KBM-7 (cell line): ENCODE measurements at places on chromosomes 13 and 19.

DNA sequence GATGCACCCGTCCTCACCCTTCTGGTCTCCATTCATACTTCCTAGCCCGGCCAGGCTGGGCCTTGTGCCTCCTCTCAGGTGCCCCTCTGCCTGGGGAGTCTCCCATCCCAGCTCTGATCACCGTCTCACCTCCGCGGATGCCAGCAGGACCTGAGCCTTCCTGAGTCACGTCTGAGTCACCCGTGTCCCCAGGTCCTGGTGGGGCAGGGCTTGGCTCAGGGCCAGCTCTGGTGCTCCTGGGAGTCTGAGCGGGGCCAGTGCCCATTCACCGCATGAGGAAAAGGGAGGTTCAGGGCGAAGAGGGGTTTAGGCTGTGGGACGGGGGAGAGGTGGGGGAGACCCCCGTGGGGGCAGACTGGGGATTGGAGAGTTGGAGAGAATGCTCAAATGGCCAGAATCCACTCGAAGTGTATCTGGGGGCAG lies 593 bp downstream of the ATP8B3 start:
- no peak for DNase-seq

DNA sequence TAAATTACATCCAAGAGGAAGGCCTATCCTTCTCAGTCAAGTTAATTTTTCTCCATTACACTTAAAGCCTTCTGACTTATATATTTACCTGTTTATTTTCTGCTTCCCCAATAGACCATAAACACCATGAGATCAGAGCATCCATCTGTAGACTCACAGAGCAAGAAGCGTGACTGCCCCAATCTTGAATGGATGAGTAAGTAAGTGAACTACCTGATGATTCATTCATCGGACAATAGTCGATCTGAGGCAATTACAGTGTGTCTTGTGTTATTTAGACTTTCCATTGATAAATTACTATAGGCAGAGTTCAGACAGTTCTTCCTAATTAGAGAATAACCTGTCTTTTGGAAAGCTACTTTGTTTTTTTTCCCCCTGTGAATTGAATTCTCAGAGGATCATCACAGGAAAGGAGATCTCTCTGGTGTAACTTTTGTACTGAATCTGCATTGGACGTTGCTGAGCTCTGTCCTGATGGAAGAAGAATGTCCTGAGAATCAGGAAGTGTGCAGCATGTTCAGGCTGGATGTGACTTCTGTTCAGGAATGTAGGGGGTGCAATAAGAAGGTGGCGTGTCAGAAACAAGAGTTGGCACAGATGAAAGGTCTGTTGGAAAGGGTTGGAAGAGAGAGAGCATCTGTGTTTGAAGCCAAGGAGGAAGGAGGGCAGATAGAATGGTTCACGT lies 367.0 kb downstream of the NALCN start:
- DNase-seq: no peak

- DNase-seq: no peak
Observed at GRCh38 chr19:55795021-55795420, 26.1 kb downstream of the RFPL4AL1 start.

GRCh38 chr13:75312884-75313520 lies 169.0 kb downstream of the TBC1D4 start:
- no peak for DNase-seq

- DNase-seq: no peak
Observed at GRCh38 chr13:79297128-79297527, 108.9 kb downstream of the RBM26 start.

DNA sequence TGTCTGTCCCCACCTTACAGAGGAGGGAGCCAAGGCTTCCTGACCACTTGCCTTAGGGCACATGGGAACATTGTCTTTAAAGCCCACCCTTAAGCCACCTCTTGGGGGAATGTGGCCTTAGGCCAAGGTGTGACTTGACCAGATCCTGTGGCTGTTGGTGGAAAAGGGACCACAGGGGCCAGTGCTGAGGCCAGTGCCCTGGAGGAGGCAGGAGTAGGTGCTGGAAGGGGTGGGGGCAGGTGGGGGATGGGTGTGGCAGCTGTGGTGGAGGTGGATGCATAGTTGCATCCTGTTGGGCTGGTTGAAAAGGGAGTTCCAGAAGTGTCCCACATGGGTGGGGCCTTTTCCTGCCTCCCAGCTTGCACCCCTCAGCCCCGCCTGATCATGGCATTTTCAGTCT lies 44.8 kb downstream of the DNM2 start:
- no peak for DNase-seq

- DNase-seq: no peak
Observed at GRCh38 chr13:111905609-111905945, 161.4 kb upstream of the SOX1 start.

- no peak for DNase-seq
Observed at GRCh38 chr19:2334986-2335846, 6.7 kb downstream of the SPPL2B start.

DNA sequence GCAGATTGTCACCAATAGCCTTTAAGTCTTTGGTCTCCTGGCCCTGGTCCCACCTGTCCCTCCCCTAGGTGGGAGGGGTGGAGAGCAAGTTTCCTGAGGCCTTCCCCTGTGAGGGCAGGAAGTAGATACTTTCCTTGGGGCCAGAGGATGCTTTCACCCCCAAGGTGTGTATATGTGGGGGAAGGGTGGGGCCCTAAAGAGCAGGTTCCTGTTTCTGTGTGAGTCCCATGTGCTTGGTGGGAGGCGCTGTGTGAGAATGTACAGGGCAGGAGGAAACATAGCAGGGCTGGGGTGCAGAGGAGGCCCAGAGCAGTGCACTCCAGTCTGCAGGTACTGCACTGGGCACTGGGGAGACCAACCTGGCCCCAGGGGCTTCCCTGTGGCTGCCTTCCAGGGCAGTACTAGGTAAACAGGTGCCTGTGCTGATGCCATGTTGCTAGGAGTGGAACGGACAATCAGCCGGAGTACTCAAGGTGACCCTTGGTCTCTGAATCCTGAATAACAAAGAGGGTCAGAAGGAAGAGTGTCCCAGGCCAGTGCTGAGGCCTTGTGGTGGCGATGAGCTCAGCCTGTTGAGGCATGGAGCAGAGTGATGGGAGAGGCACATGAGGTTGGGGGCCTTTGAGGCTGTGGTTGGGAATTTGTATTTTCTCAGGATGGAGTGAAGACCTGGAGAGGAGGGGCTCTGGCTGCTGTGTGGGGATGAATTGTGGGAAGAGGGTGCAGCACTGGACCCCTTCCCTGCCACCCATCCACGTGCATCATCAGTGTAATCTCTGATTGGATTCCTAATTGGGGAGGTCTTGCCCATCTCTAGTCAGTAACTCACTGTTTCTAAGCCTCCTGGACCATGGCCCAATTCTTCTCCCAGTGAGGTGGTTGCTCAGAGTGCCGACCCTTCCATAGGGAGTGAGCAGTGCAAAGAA lies 5.1 kb downstream of the EGLN2 start:
- peak; percentile 64 for DNase-seq

- DNase-seq: no peak
Observed at GRCh38 chr13:21008026-21008425, 53.4 kb downstream of the LATS2 start.

DNA sequence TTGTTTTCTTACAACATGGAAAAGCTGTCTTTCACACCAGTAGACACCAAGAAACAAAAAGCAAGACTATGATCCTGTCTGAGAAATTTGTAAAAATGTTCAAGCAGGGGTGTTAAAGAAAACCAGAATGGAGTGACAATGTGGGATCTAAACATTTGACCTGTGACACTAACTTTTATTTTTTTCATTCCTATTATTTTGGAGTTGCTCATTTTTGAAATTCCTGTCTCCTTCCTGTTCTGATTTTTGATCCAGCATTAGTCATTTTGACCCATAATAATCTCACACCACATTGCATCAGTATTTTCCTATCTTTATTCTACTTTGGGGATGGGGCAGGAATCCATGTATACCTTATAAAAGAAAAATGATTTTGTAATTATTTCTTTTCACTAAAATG lies 164.2 kb downstream of the DLEU7 start:
- no peak for DNase-seq

- DNase-seq: no peak
Observed at GRCh38 chr19:18506101-18506930, 15.6 kb downstream of the ELL start.

DNA sequence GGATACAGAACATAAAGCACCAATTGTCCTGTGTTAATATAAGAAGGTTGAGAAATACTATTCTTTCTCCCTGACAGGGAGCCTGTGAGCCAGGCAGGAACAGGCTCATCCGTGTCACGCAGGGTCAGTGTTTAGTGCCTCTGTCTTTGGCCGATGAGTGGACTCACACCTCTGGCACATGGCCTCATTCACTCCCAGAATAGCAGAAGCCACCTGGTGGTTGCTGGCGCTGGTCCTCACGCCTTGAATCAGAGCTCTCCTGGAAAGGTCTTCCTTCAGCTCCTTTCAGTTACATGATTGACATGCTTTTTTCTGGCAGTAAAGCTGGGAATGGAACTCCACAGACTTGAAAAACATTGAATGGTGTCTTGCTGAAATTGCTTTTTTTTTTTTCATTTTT lies 28.1 kb upstream of the SIAH3 start:
- no peak for DNase-seq

- DNase-seq: no peak
Observed at GRCh38 chr19:35714601-35715354, 3.0 kb upstream of the KMT2B start.

GRCh38 chr19:19120308-19121231 lies 17.7 kb downstream of the TMEM161A start:
- DNase-seq: peak; percentile 43

DNA sequence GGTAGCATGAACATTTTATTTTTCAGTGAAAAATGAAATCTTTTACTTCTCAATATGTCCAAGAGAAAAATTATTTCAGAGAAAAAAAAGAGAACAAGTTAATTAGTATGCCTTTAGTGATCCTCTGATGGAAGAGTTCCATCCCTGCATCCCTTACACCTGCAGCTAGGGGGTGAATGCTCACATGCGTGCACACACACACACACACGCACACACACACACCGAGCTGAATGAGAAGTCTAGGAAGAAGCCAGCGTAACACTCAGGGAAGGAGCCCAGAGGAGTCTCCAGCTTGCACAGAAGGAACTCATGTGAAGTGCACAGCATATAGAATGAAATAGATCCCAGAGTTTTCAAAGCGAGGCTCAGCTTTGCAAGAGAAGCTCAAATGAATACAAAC lies 510.5 kb downstream of the IRS2 start:
- no peak for DNase-seq

GRCh38 chr13:111791131-111791530 lies 275.8 kb upstream of the SOX1 start:
- DNase-seq: no peak

DNA sequence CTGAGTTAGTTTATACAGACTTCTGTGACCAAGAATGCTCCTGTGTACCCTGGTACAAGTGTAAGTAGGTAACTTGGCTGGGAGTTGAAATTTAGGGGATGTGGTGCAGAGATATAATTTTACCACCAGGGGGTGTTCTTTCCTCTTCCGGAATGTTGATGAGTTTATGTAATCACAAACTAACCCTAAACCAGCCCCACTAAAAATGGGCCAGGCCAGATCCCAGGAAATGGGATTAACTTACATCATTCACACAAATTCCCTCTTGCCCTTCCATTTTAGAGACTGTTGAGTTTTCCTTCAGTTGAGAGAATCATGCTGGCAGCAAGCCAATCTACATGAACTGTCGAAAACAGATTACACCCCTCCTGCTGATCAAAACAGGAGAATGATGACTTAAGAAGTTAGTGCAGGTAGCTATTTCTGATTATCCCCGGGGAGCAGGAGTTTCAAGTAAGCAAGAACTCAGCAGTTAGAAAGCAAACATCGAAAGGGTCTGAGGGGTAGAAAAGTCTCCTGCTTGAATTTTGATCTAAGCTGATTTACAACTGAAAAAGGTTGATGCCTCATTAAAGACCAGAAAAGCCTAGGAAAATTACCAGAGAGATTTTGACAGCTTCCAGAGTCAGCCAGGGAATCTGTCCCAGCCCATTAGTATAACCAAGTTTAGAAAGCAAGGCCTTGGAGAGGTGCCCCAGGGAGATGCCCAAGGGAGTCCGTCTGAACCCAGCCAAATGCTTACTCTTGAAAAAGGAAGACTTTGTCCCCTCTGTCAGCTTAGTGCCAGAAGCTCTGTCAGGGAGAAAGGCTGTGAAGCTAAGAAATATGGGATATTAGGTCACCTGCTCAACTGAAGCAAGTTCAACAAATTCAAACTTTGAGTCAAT lies 32.3 kb upstream of the MED4 start:
- DNase-seq: peak; percentile 83

DNA sequence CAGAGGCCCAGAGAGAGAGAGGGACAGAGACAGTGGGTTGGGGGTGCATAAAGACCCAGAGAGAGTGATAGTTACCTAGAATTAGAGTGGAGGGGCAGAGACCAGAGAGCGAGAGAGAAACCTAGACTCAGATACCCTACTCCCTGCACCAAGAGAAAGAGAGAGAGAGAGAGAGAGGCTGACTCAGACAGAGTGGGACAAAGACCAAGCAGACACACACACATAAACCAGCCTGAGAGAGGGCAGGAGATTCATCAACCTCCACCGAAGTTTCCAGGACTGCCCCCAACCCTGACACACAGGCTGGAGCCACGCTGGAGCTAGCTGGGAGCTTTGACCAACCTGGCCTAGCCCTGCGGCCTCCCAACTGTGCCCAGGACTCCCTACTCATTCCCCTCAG lies 12.9 kb downstream of the SYT3 start:
- DNase-seq: no peak

DNA sequence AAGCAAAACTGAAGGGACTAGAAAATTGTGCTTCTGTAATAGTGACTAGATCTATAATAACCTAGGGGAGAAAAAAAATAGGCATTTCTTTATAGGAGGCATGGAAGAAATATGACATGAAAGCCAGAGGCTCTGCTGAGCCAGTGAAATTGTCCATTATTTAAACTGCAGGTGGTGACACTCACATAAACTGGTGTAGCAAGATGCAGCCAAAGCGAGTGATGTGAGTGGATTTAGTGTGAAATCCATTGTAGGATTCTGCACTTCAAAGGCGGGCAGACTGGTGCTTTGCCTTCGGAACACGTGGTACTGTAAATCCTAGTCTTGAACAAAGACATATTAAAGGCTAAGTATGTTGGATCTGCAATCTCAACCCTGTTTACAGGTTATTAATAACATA lies 361.9 kb downstream of the TBC1D4 start:
- DNase-seq: no peak

- DNase-seq: no peak
Observed at GRCh38 chr13:40640202-40640601, 26.2 kb downstream of the FOXO1 start.

GRCh38 chr13:48562296-48563066 lies 29.6 kb upstream of the RCBTB2 start:
- DNase-seq: peak; percentile 91
